Mucosa of gallbladder (tissue), 1 donor: ENCODE measurements at places on chromosomes 3 and 15. TPM values are rescaled to one million over a fixed set of nuclear protein-coding genes. Genes with fewer than 3 reads are reported as not detected.

DNA sequence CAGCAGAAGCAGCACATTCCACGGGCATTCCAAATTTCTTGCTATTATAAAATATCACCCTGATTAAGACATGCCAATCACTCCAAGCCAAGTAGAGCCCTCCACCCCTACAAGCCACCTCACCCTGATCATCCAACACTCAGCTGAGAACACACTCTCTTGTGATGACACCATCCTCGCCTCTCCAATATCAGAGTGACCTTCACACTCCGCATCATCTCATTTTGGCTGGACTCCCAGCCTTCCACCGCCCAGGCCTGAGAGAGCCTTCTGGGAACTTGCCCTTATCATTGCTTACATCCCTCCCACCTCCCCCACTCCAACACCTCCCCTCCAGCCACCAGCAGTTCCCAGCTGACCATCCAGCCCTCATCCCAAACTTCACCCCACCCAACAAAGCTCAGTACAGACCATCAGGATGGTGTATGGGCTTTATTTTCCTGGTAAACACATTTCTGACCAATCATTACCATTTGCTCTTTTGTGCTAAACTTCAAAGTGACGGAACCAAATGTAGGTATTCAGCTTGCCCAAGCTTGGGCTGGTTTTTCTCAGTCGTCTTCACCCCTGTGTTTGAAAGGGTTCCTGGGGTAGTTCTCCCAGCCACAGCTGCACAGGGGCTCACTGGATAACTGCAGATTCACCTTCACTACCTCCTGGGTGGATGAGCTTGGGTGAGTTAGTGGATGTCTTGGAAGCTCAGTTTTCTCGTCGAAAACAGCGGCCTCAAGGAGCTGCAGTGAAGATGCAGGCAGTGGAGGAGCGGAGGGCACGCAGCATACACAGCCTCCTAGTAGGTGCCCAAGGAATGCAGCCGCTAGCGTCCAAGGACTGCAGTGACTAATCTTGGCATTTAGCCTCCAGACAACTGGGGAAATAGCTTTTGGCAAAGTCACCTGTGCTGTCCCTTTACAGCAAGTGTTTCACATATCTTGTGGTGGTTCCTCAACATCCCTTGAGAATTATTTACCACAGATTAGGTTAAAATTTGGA is 115.1 kb downstream of the LIPC start:
- peak; percentile 69 for DNase-seq

Gene CCR3
- total RNA-seq = not detected

DNA sequence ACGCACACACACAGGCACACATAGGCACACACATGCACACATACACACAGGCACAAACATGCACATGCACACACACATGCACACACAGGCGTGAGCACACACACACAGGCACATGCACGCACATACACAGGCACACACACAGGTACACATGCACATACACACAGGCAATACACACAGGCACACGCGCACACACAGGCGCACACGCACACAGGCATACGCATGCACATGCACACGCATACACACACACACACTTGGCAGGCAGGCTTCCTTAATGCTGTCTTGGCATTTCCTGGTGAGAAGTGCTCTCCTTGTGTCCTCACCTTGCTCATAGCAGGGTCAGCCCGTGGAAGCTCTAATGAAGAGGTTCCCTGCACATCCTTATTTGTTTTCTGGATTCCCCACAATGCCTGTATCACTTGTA is 8.4 kb upstream of the SLCO2A1 start:
- peak; percentile 48 for DNase-seq

- DNase-seq = no peak
These were observed 12.8 kb downstream of the SENP7 start for GRCh38 chr3:101500208-101500607.

Gene DAG1
- 139 TPM for total RNA-seq

Gene NR1I2
- total RNA-seq = 106 TPM

Gene COL6A5
- total RNA-seq = not detected

DNA sequence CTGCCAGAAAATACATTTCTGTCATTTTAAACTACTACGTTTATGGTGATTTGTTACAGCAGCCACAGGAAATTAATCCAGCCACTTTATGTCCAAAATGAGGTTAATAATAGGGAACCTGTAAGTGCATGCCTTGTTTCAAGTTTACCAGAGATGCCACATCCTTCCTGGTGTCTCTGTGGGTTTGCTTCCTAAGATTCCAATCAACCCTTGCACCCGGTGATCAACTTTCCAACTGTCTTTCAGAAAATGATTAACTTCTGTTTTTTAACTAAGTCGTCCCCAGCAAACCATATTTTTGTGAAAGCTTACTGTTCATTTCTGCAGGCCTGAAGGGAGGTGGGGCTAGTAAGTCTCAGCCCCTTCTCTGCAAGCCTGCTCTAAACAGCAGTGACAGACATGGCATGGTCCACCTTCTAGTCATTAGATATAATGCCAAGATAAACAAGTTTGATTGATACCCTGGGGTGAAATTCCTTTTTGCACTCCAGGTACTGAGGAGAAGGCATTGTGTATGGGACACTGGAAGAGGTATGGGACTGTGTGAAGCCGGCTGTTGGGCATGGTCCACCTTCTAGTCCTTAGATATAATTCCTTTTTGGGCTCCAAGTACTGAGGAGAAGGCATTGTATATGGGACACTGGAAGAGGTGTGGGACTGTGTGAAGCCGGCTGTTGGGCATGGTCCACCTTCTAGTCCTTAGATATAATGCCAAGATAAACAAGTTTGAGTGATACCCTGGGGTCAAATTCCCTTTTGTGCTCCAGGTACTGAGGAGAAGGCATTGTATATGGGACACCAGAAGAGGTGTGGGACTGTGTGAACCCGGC is 11.1 kb upstream of the TMC3 start:
- no peak for DNase-seq

Gene MAPKAPK3
- 27.4 TPM for total RNA-seq

DNA sequence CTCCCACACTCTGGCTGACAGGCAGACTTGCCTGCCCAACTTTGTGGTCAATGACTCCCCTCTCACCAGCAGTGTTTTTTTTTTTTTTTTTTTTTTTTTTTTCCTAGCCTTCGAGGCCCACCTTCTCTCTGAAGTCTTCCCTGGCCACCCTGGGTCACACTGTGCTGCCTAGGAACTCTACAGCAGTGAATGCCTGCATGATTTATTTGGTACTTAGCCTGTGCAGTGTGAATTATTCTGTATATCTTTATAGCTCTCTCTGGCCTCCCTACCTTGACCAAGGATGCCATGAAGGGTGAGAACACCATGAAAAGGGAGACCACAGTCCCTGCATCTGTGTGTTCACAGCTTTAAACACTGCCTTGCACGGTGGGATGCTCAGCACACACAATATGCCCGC is 141.6 kb downstream of the CLSTN2 start:
- no peak for DNase-seq

DNA sequence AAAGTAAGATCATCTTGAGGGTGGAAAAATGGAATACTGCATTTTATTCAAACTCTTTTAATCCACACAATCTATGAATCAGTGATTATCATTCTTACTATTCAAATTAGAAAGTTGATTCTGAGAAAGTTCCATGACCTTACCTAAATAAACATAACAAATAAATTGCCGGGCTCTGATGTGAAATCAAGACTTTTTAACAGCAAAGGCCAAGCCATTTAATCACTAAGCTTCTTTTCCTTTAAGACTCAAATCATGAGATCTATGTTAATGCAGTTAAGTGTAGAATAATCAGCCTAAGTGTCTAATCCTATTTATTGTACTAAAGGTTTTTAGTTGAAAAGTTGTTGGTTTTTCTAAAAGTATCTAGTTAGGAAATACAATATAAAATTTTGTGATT is 857.0 kb downstream of the SI start:
- no peak for DNase-seq

GRCh38 chr15:48388016-48388851 is 57.0 kb downstream of the DUT start:
- no peak for DNase-seq

DNA sequence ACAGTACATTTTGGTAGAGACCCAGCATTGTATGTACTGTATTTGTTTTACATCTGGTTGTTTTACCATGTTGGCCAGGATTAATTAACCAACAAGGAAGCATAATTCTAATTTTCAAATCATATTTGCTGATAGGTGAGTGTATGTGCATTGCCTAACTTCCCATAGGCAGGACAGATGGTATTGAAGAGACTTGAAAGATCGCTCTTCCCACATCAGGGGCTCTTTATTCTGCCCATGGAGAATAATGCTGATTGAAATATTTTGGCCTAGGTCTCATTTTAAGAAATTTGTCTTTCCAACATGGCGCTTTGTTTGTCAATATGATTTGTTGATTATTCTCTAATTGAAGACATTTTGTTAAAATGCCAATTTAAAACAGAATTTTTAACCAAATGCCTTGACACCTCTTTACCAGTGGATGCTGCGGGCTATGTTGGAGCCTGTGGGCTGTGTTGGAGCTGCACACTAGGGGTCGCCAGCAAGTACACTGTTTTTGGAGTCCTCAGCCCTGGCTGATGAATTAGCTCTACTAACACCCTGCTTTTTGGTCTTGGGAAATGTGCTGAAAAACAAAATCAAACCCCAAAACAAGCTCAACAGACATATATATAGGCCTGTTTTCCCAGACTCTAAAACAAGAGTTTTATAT is 5.3 kb downstream of the P2RY12 start:
- peak; percentile 15 for DNase-seq

DNA sequence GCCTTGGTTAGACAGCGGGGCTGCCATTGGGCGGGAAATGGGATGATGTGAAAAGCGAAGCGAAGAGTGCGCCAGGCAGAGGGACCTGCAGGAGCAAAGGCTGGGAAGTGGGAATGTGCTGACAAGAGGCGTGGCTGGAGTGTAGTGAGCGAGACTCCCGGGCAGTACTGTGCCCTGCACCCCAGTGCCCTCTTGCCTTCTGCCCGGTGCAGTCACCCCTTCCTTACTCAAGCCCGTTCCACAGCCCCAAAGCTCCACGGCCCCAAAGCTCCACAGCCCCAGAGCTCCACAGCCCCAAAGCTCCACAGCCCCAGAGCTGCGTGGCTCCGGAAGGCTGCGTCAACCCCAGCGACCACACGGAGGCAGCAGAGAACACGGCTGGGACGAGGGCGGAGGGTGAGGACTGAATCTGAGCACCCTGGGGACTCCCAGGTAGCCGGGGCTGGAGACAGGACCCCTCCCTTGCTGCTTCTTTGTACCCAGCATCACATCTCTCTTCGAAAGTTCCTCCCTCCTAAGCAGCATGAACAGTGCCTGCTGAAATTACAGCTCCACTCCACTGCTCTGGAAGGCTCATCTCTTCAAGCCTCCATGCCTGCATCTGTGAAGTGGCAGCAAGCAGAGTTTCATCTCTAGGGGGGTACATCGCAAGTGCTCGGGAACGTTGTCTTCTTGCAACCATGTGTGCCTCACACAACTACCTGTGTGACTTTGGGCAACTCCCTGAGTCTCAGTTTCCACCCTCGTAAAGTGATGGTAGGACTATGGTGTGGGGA is 108.9 kb downstream of the FBLN2 start:
- DNase-seq = peak; percentile 51

Gene TTLL13
- total RNA-seq = 0.32 TPM

- DNase-seq = no peak
These were observed 37.8 kb upstream of the ANPEP start for GRCh38 chr15:89852342-89852995.

Gene SKOR1
- total RNA-seq = 0.43 TPM

- DNase-seq = no peak
These were observed 153.9 kb downstream of the GHSR start for GRCh38 chr3:172294223-172294806.

GRCh38 chr15:35437157-35437556 is 108.8 kb downstream of the DPH6 start:
- no peak for DNase-seq

- DNase-seq = no peak
These were observed 185.5 kb upstream of the KCNMB2 start for GRCh38 chr3:178350763-178351162.

- DNase-seq = no peak
These were observed 3.8 kb downstream of the STT3B start for GRCh38 chr3:31536497-31536896.

- DNase-seq = peak; percentile 81
These were observed 187.2 kb downstream of the SHQ1 start for GRCh38 chr3:72661115-72661457.

- DNase-seq = no peak
These were observed 45.9 kb upstream of the SEC61A1 start for GRCh38 chr3:128006061-128007032.

DNA sequence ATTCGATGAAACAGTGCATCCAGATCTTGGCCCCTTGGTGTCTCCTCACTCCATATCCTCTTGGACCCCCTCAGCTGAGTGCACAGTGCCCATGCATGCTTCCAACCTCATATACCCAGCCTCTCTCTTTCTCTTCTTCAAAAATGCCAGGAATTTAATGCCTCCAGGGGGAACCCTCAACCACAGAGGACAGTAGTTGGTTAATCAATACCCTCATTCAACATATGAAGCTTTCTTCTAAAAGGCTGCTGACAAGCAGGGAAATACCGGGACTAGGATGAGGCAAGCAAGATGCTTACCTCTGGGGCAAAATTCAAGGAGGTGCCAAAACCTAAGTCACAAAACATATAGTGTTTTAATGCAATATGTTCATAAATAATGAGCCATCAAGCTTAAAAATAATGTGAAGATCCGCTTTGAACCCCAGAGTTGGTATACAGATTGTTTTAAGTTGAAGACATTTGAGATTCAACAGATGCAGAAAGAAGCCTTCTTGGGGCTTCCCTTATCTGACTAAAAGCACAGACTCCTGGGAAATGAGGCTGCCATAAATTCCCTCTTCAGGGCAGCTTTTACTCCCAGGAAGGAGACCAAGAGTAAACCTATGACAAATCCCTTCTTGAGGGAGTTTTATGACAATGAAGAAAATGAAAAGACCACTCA is 48.2 kb upstream of the FHIT start:
- no peak for DNase-seq

- DNase-seq = no peak
These were observed 204.2 kb downstream of the GHSR start for GRCh38 chr3:172244011-172244410.

DNA sequence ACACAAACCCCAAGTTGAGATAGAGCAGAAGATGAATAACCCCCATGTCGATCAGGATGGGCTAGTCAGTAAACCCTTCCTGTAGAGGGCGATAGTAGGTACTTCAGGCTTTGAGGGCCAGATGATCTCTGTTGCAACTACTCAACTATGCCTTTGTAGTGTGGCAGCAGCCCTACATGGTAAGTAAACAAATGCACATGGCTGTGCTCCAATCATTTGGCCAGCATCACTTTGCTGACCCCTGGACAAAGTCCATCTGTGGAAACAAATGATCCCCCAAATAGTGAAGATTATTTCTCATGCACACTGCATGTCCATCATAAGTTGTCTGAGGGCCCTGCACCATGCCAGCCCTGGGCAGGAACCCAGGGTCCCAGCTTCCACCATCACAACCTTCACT is 402.2 kb upstream of the PROK2 start:
- DNase-seq = no peak

DNA sequence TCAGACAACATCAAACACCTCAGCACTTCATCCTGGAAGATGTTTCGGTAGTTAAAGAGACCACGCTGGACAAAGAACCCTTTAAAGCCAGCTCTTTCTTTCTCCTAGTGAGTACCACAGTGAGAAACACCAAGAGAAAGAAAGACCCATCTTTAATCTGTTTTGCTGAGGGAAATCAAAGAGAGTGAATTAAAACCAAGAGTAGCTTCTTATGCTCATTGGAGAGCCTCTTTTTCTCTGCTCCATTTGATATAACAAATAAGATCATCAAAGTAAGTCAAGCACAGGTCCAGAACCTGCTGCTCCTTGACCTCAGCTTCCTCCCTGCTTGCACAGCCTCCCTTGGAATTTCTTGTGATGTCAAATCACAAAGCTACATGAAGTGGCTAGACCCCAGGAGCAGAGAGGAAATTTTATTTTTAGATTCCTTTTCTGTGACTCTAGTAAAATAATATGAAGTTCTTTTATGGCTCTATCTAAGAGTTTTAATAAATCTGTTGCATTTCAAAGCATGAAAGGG is 436.4 kb downstream of the C3orf38 start:
- DNase-seq = no peak
